NB4 (cell line): ENCODE measurements at places on chromosomes 4 and X.

DNA sequence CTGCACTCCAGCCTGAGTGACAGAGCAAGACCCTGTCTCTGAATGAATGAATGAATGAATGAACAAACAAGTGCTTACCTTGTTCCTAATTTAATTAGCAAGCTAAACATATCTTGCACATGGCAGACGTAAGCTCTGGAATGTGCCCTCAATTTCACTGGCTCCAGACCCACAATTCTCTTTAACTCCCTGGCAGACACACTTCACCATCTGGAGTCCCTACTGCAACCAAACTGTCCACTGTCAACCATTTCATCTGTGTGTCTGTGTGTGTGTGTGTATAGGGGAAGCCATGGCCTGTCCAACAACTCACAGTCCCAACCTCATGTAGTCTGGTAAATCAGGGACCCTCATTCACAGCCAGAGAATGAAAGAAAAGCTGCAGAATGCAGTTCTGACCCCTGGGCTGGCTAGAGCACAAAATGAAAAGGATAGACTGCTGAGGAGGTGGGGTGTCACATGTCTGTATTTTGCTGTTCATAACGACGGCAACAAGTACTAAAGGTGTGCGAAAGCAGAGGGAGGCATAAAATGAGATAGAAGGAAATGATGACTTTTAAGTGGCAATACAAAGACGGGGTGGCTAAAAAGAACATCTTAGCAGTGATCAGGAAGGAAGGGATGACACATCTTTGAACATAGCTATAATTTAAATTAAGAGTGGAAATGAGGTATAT, 114.1 kb downstream of the TSPAN5 start:
- no peak for DNase-seq

DNA sequence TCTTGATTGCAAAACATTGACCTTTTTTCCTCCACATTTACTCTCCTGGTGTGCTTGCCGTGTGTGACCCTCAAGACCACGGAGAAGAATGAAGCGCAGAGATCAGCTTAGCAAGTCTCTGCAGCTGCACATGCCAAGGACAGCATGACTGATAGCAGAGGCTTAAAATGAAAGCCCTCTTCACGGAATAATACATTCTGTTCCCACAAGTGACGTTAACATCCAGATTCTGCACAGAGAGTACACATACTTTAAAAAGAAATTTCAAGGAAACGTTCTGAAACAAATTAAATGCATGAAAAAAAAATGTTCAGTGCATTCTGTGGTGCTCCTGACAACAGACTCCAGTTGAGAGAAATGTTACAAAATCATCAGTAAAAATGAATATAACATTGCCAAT, 60.9 kb downstream of the SLC7A11 start:
- DNase-seq = no peak

- no peak for DNase-seq
Observed at GRCh38 chr4:24858026-24858425, 54.8 kb downstream of the CCDC149 start.

GRCh38 chr4:110368409-110368808, 107.5 kb upstream of the ENPEP start:
- DNase-seq = no peak
